ENCODE measurements at places on chromosomes 1 and 21.
A peak's percentile ranks its signal among the peaks of the same experiment; 100 is the strongest.

DNA sequence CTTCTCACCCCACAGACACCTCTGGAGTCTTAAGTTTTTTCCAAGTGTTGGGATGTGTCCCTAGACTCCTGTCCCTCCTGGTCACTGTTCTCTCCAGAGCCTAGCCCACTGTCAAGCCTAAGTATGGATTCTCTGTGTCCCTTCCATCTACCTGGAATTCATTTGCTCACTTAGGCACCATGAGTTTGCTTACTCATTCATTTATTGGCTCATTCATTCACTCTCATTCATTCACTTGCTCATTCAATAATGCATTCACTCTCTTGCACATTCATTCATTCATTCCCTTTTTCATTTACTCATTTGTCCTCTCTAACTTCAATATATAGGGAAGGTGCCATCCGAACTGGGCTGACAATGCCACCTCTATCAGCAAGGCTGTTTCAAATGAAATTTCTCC lies 1.6 kb downstream of the S100A16 start:
- no peak for DNase-seq

- DNase-seq, result peak; percentile 52
These were observed 364.8 kb downstream of the CEP170 start for GRCh38 chr1:242890192-242890741.

DNA sequence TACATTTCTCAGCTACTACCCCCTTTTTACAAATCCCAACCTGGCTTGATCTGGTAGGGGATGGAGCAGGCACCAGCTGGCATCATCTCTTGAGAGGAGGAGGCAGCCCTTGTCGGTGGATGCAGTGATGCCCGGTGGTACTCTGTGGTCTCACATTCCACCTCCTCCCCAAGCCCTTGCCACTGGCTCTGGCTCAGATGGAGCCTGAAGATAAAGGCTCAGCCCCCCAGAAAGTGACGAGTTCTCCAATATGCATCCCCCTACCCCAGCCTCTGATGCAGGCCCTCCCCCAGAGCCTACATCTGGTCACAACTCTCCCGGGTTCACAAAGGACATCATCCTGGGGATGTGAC lies 3.8 kb upstream of the GOLT1A start:
- DNase-seq, result no peak

GRCh38 chr1:56376188-56376984 lies 203.0 kb downstream of the PLPP3 start:
- DNase-seq, result peak; percentile 90

- no peak for DNase-seq
These were observed 1.0 kb upstream of the TMEM61 start for GRCh38 chr1:54979327-54979891.

DNA sequence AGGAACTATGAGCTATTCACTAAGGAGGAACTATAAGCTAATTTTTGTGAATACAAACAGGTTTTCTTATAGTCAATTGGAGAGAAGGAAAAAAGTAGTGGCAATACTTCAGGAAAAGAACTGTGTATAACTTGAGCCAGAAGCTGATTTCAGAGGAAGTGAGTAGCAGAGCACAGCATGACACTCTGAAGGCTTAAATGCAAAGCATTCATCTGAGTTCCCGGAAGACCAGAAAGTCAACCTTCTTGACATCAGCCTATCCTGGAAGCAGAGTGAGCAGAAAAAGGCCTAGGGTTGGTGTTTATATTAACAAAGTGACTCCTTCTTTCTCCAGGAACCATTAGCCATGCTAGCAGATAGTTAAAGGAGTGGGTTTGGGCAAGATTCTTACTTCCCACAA lies 545.2 kb downstream of the MRPL39 start:
- no peak for DNase-seq

DNA sequence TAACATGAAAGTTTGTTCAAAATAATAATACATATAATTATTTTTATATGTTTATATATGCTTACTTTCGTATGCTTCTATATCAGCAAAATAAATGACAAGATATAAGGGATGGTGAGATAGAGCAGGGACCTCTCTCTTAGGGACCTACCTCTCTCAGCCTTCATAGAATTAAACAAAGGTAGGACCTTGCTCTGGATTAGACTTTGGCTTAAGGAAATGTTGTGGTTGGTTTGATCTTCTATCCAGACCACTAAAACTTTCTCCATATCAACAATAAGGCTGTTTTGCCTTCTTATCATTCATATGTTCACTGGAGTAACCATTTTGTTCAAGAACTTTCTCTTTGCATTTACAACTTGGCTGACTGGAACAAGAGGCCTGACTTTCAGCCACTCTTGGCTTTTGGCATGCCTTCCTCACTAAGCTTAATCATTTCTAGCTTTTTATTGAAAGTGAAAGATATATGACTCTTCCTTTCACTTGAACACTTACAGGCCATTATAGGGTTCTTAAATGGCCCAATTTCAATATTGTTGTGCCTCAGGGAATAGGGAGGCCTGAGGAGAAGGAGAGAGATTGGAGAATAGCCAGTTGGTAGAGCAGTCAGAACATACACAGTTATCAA lies 14.4 kb downstream of the FRRS1 start:
- DNase-seq, result no peak

GRCh38 chr1:185040408-185040735 lies 5.0 kb upstream of the RNF2 start:
- DNase-seq, result no peak

GRCh38 chr1:91791103-91791502 lies 94.8 kb downstream of the TGFBR3 start:
- DNase-seq, result no peak

- DNase-seq, result no peak
These were observed 41.4 kb downstream of the TARBP1 start for GRCh38 chr1:234437423-234438171.

GRCh38 chr1:26022404-26022779 lies 817 bp downstream of the EXTL1 start:
- no peak for DNase-seq

- DNase-seq, result peak; percentile 23
These were observed 504 bp downstream of the SCCPDH start for GRCh38 chr1:246724731-246725095.

- DNase-seq, result peak; percentile 27
These were observed 30.6 kb downstream of the MORN1 start for GRCh38 chr1:2360588-2361364.

- DNase-seq, result no peak
These were observed 202.8 kb downstream of the RYR2 start for GRCh38 chr1:237244778-237245177.

GRCh38 chr1:103125219-103125618 lies 16.9 kb upstream of the COL11A1 start:
- DNase-seq, result no peak

DNA sequence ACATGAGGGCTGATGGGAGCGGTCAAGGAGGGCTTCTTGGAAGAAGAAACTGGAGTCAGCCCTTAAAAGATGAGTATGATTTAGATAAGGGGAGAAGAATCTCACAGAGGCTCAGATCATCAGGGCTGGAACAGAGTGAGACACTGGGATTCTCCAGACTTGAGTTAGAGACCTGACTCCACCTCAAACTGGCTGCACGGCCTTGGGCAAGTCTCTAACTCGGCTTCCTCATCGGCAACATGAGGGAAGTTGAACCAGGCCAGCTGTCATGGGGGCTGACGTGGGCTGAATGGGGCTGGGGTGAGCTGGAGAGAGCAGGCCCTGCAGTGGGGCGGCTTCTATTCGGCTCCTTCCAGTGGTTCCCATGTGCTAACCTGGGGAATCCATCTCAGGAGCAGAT lies 2.5 kb downstream of the C1QC start:
- DNase-seq, result no peak

DNA sequence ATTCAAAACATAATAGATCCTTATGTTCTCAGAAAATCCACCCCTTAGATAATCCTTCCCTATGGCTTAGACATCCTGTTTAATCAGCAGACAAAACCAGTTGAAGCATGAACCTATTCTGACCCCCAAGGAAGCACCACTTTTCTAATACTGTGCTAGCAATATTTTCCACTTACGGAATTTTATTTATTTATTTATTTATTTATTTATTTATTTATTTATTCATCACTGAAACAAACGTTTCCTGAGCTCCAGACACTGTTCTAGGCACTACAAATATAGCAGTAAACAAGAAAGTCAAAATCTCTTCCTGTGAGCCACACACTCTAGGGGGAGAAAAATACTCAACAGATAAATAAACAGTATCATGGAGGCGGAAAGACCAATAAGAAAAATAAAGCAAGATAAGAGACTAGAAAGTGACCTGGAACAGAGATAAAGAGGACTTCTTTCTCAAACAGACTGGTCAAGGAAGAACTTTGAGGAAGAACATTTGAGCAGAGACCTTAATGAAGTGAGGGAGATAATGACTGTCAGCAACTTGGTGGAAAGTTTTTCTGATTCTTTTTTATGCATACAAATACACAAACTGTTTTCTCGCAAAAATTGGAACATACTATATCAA lies 145.5 kb upstream of the POGK start:
- DNase-seq, result no peak

GRCh38 chr1:87942165-87942564 lies 613.5 kb downstream of the LMO4 start:
- no peak for DNase-seq

GRCh38 chr1:236451796-236452373 lies 57.8 kb downstream of the EDARADD start:
- peak; percentile 19 for DNase-seq

DNA sequence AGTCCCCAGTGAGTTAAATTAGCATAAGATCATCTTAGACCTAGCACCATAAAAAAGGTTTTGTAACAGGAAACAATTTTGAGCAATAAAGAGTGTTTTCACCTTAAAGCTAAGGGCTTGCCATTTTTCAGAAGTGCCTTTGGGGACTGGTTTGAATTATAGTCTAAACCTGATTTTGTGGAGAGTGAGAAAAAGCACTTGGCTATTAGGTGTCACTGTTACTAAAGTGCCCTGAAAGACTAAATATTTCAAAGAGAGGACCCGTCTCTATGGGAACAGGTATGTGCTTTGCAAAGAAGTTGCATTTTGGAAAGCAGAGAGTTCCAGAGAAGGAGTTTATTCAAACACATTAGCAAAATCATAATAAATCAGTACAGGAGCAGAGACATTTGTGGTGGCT lies 9.1 kb downstream of the NTNG1 start:
- no peak for DNase-seq

DNA sequence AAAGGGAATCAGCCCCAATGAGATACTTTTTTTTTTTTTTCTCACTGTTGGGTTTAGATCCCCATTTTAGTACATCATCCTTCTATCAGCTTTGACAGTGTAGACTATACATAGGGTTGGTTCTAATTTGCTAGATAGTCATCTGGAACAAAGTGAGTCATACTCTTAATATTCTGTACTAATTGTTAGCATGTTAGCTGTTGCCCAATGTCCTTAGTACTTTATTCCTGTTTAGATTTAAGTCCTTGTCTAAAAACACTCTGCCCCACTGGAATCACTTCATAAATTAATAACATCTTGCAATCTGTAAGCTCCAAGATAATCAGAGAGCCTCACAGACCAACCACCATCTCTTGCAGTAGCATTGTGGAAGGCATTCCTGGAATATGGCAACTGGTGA lies 209.8 kb upstream of the KIAA0040 start:
- DNase-seq, result no peak

GRCh38 chr1:165882168-165882837 lies 54.9 kb downstream of the UCK2 start:
- DNase-seq, result no peak

DNA sequence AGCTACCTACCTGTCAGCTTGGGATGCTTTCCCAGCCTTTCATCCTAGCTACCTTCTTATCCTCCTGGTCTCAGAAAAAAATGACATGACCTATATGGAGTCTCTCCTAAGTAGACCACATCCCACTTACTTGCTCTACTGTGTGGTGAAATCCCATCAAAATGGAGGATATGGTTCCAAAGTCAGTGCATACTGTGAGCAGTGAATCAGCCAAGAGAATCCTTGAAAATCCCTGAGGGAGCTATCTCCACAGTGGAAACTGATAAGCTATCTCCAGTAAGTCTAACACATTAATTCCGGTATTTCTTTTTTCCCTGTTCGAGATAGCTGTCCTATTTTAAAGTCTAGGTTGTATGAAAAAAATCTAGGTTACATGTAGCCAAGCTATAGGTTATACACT lies 189.7 kb downstream of the FGGY start:
- no peak for DNase-seq

DNA sequence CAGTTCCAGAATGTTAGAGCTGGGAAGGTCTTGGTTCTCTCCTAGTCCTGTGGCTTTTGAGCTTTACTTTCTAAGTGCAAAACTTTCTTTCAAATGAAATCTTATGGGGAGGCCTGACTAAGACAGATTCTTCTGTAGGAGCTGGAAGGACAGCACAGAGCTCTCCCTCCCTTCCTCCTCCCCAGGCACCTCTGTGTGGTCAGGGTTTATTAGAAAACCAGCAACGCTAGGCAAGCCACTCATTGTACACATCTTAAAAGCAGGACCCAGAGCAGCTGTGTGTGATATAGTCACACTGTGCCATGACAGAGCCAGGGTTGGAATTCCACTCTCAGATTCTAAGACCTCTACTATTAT lies 241.1 kb upstream of the RAB4A start:
- no peak for DNase-seq

DNA sequence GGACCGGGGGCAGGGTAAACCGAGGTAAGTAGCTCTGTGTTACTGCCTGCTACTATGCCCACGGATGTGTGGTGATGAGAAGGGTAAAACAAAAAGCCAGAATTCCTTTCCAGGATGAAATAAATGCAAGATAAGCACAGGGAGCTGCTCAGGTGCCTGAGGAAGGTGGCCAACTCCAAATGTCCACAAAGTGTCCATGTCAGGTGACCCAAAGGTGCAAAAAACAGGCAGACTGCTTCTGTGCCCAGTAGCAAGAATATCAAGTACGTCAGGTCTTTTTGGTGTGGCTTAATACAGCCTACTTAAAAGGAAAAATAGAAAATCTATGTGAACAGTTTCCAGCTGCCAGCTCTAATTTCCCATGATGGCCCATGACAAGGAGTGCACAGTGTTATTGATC lies 279.3 kb downstream of the SETD4 start:
- no peak for DNase-seq

DNA sequence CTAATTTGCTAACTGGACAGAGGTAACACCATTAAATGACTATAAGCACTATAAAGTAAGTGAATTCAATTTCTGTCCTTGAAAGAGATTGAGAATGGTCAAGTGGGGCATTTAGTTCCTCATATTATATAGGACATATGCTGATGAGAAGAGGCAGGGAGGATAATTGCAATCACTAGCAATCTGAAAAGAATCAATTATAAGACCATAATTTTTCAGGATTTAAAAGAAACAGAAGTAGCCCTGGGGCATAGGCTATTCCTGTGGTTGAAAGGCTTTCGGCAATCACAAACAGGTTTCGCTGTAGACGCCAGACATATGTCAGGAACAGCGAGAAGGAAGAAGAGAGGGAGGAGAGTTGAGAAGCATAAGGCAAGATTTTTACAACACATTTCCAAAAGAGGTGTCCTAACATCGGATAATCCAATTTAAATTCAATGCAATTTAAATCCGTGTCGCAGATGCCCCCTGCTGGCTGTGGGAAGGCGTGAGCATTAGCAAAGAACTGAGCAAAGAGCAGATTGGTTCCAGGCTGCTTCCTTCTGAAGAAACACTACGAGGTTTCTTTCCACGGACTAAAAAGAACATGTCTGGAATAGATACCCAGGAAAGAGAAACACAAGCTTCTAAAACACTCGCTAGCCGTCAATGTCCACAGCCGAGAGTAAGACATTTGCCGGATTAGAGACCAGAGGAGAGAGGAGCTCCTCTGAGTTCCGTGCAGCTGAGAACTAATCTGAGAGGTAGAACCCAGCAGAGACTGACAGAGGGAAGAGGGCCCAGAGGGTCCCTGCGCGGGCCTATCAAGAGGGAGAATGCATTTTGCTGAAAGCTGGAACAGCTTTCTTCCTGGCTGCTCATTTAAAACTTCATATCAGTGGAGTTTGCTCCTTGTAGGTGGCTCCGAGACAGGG lies 27.9 kb downstream of the RGS5 start:
- peak; percentile 58 for DNase-seq
